ENCODE measurements at places on chromosomes 13 and 19. TPM values are rescaled to one million over a fixed set of nuclear protein-coding genes. Genes with fewer than 3 reads are reported as not detected.

Gene NKPD1
- total RNA-seq = 0.12 TPM

Gene ACER1
- not detected for total RNA-seq

Gene SLAIN1
- total RNA-seq = 16.2 TPM

Gene CCNE1
- total RNA-seq = 4.1 TPM

Gene GNG7
- 35.4 TPM for total RNA-seq

Gene CFAP97D2
- not detected for total RNA-seq

Gene CGB8
- not detected for total RNA-seq

DNA sequence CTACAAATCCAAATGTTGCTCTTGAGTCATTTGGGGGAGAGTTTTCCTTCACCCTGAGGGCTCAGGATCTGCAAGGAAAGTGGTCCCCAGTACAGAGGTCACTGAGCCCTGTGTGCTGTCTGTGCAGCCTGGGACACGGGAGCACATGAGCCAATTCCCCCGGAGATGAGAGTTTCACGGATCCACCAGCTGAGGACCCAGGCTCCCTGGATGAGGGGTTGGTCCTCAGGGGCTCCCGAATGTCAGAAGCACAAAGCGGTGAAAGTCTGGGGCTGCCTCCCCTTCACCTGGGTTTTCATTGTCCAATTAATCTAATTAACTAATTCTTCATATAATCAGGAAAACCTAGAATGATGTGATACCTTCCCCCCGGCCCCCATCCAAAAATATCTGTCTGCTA is 13.6 kb upstream of the LILRB2 start:
- no peak for DNase-seq

GRCh38 chr19:23770672-23771250 is 12.1 kb upstream of the ZNF681 start:
- no peak for DNase-seq

DNA sequence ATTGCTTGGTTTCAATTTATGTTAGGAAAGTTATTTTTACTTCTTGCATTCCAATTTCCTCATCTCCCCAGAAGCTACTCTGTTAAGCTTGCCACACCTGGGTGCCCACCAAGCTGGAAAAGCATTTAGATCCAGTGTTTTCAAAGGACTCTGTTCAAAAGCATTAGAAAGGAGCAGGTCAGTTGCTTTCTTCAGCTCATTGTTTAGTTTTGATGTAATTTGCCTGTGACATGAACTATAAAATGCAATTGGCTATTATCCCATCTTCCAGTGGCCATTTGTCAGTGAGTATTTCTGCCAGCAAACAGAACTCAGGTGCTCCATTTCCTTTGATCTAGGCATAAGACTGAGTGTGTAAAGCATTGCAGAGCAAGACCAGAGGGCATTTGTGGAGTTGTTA is 46.7 kb upstream of the RNF113B start:
- no peak for DNase-seq

- DNase-seq = no peak
Observed at GRCh38 chr13:50255639-50256038, 240.4 kb downstream of the KCNRG start.

DNA sequence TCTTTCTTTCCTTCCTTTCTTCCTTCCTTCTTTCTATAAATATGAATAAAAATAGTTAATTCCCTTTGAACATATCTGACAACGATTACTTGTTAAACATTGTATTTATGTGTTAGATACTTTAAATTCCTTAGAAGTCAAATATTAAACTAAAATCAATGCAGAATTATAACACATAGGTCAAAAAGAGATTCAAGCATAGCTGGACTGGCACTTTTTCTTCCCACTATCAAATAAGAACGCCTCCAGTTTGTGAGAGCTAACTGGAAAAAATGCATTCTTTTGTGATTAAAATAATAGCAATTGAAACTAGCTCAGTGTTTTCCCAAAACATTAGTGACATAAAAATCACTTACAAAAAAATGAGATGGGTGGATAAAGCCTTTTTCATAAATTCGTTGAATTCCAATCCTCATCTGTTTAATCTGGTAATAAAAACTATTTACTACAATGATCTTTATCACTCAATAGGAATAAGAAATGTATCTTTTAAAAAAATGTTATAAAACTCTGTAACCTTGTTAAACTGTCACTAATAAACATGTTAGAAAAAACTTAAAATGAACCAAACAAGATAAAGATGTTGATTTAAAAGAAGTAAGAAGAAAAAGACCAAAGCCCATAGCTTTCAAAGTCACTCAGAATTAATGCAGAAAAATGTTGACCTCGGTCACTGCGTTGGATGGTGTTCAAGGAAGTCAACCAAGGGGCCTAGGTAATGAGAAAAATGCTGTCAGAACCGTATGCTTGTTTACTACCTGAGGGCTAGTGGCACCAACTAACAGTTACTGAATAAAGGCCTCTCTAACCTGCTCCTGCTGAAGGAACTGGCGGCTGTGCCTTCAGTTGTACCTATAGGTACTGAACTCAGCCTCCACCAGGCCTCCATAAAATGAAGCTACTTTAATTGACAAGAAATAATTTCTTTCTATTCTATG is 1039.5 kb upstream of the SLC10A2 start:
- no peak for DNase-seq

DNA sequence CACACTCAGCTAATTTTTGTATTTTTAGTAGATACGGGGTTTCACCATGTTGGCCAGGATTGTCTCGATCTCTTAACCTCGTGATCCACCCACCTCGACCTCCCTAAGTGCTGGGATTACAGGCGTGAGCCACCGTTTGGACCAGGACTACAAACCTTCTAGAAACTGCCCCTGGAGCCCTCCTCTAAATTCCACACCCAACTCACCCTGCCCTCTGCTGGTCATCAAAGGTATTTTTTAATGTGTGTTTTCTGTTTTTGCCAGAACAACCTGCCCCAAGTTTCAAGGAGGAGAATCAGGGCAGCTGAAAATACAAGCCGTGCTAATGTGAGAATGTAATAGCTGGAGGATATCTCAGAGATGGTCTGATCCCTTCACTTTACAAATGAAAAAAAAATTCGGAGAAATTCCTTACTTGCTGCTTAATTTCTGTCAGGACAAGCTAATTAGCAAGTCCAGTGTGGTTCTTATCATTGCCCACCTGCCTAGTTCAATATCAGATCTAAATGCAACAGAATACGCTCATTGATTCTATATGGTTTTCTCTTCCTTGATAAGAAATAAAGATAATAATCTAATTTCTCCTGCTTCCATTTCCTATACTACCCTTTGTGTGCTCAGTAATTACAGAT is 4.1 kb downstream of the ATP8A2 start:
- DNase-seq = no peak

DNA sequence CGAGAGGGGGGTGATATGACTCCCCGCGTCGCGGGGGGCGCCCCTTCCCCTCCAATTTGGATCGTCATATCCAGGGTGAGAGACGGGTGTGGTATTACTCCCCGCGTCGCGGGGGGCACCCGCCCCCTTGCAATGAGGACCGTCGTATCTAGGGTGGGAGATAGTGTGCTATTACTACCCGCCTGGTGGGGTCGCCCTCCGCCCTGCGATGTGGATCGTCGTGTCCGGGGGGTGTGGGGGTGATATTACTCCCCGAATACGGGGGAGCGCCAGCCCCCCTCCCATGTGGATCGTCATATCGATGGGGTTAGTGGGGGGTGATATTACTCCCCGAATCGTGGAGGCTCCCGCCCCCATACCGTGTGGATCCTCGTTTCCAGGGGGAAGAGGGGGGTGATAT is 29.2 kb upstream of the RGCC start:
- no peak for DNase-seq

DNA sequence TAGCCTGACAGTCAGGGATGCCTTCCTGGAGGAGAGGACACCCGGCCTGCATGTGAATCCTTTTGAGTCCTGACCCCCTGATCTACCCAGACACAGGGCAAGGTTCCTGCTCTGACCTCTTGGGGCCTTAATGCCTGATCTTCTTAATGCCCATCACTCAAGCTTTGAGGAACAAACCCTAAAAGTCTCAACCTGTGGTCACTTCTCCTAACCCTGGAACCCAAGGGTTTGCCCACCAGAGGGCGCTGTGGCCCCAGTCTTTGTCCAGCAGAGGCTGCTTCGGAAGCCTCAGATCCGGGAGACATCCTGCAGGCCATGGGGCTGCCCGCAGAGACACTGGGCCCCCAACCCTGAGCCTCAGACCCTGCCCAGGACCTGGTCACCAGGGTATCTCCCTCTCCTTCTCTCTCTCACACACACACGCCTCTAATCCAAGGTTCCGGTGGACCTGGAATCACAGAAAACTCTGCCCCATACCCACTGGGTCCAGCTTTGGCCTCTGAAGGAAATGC is 9.8 kb upstream of the DPF1 start:
- DNase-seq = peak; percentile 78

DNA sequence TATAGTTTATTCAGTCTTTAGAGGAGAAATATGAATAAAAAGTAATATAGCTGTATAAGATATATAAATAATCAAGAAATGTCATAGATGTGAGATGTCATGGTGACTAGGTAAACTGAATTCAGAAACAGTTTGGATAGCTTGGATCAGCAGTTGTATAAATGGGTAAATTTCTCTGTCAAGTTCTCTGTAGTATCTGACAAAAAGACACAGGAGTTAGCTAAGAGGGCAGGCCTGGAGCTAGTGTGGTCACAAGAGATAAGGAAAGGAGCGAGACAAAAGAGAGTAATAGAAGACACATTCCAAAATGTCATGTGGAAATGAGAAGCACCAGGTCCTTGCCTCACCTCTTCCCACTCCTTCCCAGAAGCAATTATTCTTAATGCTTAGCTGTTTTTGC is 349.0 kb downstream of the LMO7 start:
- no peak for DNase-seq

GRCh38 chr13:110592665-110593064 is 22.7 kb upstream of the NAXD start:
- no peak for DNase-seq

- DNase-seq = no peak
Observed at GRCh38 chr13:50809133-50810090, 34.1 kb downstream of the DLEU7 start.

DNA sequence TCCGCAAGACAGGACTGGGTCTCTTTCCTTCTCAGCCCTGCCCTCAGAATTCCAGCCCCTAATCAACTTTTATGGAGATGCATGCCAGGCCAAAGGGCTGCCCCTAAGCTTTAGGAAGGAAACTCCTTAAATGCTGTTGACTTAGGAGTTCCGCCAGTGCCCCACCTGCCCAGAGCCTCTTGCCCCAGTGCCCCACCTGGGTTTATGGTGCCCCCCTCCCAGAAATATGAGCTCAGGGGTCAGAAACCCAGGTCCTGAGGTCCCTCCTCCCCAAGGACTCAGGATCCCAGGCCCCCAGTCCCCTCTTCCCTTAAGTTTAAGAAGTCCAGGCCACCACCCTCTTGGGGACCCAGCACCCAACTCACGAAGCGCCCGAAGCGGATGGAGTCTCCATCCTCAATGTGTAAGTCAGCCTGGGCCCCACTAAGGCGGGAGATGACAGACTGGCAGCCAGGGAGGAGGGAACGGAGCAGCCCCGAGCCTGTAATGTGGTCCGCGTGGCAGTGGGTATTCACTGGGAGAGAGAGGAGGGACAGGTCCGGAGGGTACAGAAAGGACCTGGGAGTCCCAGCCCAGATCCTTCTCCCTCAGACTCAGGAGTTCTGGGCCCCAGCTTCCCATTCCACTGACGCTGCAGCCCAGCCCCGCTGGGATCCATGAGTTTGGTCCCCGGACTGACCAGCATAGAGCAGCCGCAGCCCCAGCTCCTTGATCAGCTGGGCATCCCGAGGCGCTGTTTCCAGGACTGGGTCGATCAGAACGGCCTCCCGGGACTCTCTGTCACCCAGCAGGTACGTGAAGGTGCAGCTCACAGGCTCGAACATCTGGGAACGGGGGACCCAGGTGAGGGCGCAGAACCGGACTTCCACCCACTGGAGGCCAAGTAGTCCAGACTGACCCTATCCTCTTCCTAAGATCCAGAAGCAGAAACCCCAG is 897 bp downstream of the ETHE1 start:
- DNase-seq = no peak

GRCh38 chr19:41744850-41745249 is 10.5 kb upstream of the CEACAM6 start:
- no peak for DNase-seq

DNA sequence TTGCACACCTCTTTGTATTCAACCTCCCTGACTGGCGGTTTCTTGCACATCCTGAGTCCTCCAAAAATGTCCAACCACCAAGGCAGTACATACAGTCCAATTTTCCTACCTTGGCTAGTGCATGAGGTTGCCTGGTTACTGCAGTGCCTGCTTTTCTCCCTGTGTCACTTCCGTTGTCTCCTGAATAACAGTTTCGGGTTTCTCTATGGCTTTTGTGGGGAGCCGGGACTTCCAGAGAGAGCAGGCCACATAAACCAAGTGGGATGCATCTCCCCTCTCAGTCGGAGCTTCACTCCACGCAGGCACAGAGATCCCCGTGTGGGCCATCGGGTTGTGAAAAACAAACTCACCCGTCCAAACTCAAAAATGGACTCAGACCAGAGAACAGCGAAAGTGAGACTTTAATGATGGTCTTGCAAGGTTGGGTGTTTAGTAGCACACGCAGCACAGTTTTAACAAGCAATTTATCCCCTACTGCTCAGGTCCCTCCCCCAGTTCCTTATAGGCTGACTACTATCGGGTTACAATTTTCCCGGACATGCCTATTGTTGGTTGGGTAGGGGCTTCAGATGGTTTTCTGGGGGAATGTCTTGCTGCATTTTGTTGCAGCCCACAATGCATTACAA is 173.1 kb downstream of the POU4F1 start:
- DNase-seq = no peak

DNA sequence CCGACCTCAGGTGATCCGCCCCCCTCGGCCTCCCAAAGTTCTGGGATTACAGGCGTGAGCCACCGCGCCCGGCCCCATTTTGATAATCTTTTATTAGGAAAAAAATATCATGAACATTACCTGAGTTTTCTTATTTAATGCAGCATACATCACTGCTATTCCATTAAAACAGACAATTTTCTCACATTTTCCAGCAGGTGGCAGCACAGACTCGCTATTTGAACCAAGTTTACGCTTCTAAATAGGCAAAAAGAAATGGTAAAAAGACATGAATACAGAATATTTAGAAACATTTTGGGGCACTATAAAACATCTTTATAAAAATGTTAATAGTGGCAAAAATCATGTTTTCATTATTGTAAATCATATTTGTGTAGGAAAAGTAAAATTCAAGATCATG is 903.1 kb downstream of the SLITRK6 start:
- no peak for DNase-seq

DNA sequence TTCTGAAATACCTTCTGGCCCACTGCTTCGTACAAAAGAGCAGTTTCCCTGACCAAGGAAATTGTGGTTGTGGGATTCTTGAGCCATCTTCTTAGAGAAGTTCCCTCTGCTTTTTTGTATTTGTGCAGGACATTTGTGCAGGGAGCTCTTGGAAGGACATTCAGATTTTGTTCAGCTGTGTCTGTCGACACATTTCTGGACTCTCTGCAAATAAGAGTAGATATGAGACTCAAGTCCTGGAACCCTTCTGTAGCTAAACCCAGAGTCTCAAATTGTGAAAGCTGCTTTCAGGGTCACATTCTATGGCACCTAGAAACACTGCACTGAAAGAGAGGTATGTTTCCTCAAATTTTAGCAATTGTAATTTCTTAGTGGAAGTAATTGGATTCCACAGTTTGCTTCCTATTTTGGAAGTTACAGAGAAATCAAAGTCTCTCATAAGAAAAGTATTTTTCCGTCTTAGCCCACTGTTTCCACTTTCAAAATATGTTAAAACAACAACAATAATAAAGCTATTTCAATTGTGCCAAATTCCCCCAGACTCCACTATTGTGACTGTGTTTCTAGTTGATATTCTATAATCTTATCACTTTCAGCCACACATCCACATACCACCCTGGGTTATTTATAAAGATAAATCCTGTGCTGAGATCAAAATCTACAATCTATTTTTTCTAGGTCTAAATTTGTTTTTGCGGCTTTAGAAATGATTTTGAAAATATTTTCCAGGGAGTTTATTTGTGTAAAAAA is 224.0 kb downstream of the COG6 start:
- DNase-seq = no peak
